ENCODE measurements at places on chromosomes 5 and 9.

GRCh38 chr9:138100711-138101350 lies 223.2 kb downstream of the CACNA1B start:
- DNase-seq = no peak

- DNase-seq = no peak
These were observed 149.5 kb downstream of the PCSK1 start for GRCh38 chr5:96283589-96283988.

DNA sequence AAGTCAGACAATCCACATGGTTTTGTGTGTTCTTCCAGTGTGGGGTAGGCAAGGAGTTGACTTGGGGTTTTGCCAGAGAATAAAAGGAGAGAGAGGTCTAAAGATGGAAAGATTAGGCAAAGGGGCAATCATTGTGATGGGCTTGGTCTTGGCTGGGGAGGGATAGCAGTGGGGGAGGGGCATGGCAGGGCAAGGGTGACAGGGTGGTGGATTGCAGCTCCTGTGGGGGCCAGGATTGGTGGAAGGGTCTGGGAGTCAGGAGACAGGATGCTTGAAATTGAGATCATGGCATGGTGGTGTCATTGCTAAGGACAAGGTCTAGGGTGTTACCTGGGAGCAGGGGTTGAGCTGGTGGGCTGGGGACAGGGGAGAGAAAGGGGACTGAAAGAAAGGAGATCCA lies 57.6 kb downstream of the ZNF618 start:
- no peak for DNase-seq

- peak; percentile 79 for DNase-seq
These were observed at the start of gene NKD2 for GRCh38 chr5:1008451-1009358. TSS of gene NKD2 (plus strand) at chr5:1008802. CDS start at chr5:1009058, 256 bp downstream.

- no peak for DNase-seq
These were observed 17.1 kb upstream of the GLRX start for GRCh38 chr5:95839658-95840057.

- DNase-seq = no peak
These were observed 39.1 kb upstream of the S1PR3 start for GRCh38 chr9:88952086-88952615.

All from glutamatergic neuron (in vitro differentiated cells).